AG09309 (cell line): ENCODE measurements at places on chromosomes 7 and 10.

- DNase-seq = no peak
These were observed 1.4 kb downstream of the LANCL2 start for GRCh38 chr7:55366461-55367070.

- DNase-seq = no peak
These were observed 97.7 kb upstream of the EGFR start for GRCh38 chr7:54921116-54921515.

DNA sequence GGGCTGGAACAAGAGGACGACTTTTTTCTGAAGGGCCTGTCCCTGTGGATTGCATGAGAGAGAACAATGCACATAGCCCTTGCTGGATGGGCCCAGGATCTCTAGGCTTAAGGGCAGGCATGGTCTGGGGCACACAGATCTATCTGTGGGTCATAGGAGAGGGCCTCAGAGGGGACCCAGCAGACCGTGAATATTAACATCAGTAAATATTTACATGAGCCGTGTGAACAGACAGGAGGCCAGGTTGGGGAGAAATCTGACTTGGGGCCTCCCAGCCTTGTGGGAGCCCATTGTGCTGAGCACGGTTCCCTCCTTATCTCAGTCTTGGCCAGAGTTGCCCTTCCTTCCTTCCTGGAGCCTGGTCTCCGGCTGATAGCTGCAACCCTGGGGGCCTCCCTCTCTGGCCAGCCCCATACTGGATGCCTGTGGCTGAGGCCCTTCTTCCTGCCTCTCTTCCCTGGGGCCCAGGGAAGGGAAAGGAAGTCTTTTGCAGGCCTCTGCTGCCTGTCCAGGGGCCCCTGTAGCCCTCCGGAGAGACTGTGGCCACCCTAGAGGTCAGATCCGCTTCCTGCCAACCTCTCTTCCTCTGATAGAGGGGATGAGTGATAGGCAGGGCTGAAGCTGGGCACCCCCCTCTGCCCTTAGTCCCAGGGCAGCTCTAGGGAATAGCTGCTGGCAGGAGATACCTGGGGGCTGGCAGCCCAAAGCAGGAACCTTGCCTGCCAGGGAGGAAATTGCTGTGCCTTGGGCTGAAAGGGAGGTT, 44.5 kb upstream of the TRIM8 start:
- DNase-seq = no peak

DNA sequence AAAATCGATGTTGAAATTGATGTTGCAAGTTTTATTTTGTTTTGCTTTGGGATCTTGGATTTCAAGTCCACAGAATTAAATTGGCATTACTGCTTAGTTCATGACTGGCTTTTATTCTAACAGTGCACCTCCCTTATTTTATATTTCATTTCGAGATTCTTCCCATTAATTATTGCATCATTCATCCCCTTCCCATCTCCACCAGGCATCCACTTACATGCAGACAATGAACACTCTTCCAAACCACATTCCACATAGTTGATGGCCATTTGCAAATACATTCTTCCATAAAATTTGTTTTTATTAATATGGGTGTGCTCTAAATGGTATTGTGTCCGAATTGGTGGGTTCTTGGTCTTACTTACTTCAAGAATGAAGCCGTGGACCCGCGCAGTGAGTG, 15.6 kb upstream of the SCIN start:
- DNase-seq = no peak

DNA sequence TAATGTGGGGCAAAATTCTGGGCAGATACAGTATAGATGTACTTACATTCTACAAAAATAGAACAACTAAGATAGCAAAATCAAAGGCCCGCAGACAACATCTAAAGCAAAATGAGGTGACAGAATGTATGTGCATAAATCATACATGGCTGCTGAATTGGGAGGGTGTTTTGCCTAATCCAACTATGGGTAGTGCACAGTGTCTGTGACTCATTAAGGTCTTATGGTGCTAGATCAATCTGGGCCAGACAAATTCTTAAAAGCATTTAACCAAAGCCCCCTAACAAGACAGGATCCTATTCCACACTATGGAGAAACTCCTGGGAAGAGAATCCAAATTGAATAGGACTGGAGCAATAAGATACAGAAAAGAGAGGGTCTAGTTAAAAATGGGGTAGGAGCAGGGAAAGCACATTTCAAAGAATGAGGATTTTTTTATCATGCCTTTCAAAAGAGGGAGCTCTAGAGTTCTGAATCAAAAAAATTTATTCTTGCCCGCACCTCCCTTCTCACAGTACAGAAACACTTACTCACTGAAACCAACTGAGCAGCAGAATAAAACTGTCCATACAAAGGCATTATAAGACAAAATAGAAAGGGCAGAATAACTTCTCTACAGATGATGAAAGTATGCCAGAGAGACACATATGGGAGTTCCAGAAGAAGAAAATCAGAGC, 181.3 kb downstream of the RNLS start:
- no peak for DNase-seq

GRCh38 chr7:82740246-82740848, 296.8 kb upstream of the CACNA2D1 start:
- no peak for DNase-seq
